ENCODE measurements at places on chromosomes 16 and 17. TPM values are rescaled to one million over a fixed set of nuclear protein-coding genes. Genes with fewer than 3 reads are reported as not detected.

DNA sequence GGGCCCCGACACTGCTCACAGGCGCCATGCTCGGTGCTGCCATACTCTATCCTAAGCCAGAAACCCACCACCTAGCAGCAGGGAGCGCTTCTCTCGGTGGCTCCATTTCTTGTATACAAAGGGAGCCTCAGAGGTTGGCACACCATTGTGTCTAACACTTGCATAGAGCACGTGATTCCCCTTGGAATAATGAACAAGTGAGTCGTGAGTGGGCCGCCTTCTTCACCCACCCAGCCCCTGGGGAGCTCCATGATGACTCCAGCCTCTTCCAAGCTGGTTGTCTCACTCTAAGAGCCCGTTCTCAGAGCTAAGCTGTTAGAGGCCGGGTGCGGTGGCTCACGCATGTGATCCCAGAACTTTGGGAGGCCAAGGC lies 82.3 kb upstream of the ZNF469 start:
- DNase-seq = no peak

The TSNAXIP1 gene
- 8.9 TPM for polyA plus RNA-seq

DNA sequence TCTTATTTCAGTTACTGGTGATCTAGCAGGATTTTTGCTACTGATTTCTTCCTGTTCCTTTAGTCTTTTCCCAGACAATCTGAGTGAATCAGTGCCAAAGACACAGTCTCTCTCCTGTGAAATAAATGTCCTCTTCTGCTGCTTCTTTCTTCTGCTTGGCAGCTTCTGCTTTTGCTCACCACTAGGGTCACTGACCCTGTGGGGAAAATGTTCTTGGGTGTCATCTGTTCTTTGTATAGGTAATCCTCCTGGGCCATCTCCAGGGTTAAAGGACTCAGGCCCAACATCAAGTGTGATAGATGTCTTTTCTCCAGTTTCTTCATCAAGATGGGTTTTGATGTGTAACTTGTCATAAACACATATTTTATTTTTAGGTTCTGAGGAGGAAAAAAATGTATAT lies 5.2 kb downstream of the PALB2 start:
- no peak for DNase-seq

- DNase-seq = no peak
Measured at GRCh38 chr16:12628536-12628935, 175.2 kb downstream of the CPPED1 start.

DNA sequence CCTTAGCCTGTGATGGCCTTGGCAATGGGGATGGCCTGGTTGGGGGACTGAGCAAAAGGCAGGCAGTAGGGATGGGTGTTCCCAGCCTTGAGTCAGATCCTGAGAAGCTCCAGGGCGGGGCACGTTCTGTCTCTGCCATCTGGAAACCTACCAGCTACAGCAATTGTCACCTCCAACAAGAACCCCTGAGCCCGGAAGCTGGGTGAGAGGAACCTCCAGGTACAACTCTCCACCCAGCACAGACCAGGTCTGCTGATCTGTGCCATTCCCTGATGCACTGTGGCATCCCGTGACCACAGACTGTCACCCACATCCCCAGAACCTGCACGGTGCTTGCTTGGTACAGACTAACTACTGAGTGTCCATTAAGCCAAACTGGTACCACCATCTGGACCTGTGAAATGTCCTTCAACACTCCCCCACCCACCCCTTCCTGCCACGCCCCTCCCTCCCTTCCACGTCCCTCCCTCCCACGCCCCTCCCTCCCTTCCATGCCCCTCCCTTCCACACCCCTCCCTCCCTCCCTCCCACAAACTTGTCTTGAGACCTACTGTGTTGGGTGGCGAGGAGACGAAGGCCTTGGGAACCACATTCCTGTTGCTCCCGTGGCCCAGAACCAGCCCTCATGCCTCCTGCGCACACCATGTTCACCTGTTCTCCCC lies 16.6 kb downstream of the MYO15B start:
- DNase-seq = no peak

DNA sequence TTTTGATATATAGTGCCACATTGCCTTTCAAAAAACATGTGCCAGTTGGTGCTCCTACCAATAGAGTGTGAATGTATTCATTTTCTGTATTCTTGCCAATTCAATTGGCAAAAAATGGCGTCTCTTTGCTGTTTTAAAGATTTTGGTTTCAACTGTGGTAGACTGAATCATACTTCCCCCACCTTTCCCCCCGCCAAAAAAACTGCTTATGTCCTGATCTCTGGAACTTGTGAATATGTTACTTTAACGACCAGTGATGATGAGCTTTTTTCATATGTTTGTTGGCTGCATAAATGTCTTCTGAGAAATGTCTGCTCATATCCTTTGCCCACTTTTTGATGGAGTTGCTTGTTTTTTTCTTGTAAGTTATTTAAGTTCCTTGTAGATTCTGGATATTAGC lies 325.1 kb upstream of the KCNJ16 start:
- no peak for DNase-seq

The PRR15L gene
- 20.4 TPM for polyA plus RNA-seq

The CBFA2T3 gene
- 3.1 TPM for polyA plus RNA-seq

The CTCF gene
- 78.4 TPM for polyA plus RNA-seq

The TAX1BP3 gene
- polyA plus RNA-seq = 109 TPM

- DNase-seq = peak; percentile 19
Measured at GRCh38 chr16:83137326-83137781, 510.6 kb downstream of the CDH13 start.

GRCh38 chr17:33667052-33667509 lies 374.0 kb upstream of the ASIC2 start:
- no peak for DNase-seq

- no peak for DNase-seq
Measured at GRCh38 chr17:70128727-70129238, 40.5 kb upstream of the KCNJ2 start.

GRCh38 chr16:66678337-66678736 lies 18.2 kb downstream of the CMTM4 start:
- no peak for DNase-seq

The GPR139 gene
- polyA plus RNA-seq = not detected

GRCh38 chr17:5757314-5757907 lies 173.1 kb upstream of the NLRP1 start:
- DNase-seq = no peak

The KRT39 gene
- polyA plus RNA-seq = not detected

DNA sequence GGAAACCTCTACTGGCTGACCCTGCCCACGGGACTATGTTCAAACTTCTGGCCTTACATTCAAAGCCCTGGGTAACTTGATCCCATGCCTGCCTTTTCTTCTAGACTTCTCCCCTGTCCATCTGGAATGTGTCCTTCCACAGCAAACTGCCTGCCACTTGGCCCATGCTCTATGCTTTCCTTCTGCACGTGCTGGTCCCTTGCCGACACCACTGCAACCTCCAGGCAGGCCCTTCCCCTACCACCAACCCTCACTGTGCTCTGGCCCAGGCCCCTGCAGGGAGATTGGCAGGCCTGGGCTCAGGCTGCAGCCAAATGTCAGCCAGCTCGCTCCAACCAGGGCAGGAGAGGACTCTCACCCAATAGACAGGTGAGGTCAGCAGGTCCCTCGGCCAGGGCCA lies 11.0 kb downstream of the HSD11B2 start:
- no peak for DNase-seq

The CEP131 gene
- polyA plus RNA-seq = 27.2 TPM

GRCh38 chr17:59396134-59396826 lies 64.8 kb downstream of the YPEL2 start:
- no peak for DNase-seq

DNA sequence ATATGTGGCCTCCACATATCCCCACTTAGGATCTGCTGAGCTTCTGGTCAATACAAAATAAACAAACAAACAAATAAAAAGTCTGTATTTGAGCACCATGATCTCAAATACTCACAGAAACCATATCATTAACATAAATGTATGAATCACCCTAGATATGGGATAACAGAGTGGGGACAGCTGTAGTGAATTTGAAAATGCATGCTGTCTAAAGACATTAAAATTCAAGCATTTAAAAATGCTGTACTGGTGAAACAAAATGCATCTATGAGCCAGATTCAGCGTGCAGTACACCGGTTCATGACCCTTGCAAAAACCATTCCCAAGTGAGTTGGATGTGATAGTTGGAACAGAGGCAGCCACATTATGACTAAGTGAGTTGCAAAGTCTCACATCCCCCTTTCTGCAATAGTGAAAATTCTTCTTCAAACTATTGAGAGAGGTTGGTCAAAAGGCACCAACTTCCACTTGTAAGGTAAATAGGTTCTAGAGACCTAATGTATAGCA lies 12.3 kb downstream of the GRIN2A start:
- no peak for DNase-seq

The HS3ST3B1 gene
- 32.1 TPM for polyA plus RNA-seq

The SRCIN1 gene
- polyA plus RNA-seq = 6.2 TPM

The TMC8 gene
- polyA plus RNA-seq = 2.5 TPM

GRCh38 chr17:75873587-75874322 lies 4.6 kb downstream of the TRIM47 start:
- no peak for DNase-seq

- DNase-seq = no peak
Measured at GRCh38 chr17:76363107-76363842, 9.6 kb upstream of the PRPSAP1 start.

The TNK1 gene
- 7.9 TPM for polyA plus RNA-seq

DNA sequence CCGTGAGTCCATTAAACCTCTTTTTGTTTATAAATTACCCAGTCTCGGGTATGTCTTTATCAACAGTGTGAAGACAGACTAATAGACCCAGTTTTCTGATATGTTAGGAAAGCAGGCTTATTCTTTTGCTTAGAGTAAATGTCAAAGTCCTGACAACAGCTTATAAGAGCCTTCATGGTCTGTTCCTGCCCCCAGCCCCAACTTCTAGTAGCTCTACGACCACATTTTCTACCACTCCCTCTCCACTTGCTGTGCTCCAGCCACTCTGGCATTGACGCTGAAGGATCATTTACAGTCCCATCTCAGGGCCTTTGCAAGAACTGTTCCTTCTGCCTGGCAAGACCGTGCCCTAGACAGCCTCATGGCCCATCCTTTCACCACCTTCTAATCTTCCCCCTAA lies 104.6 kb upstream of the GPR139 start:
- DNase-seq = no peak

GRCh38 chr16:15782573-15783365 lies 74.1 kb downstream of the MYH11 start:
- DNase-seq = no peak

- DNase-seq = no peak
Measured at GRCh38 chr16:57264381-57264780, 19.3 kb downstream of the ARL2BP start.

DNA sequence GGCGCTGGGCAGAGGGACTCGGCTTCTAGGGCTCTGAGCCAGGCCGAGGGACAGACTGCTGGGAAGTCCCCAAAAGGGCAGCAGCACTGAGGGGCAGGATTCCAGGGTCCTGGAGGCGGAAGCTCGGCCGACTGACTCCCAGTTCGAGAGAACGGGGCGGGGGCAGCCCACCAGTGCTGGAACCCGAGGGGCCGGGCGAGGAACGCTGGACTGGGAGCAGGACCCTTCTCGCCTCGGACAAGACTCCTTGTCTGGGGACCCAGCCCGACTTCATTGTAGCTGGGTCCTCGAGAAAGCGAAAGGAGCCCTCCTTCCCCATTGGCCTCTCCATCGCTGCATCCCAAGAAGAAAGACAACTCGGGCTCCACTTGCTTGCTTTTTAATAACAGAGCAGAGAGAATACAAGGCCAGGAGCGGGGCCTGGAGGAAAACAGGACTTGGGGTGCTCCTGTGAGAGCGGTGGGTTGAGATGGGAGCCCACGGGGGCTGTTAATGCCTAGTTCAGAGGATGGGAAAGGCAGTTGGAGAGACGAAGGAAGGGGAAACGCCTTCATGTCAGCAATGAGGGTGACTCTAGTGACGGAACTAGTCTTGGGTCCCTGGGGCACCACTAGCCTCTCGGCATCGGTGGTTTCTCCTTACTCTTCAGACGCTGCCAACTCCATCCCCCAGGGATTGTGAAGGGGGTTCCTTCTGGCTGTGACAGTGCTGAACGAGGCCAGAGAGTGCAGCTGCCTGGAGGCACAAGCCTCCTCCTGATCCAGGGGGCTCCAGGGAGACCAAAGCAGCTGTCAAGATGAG lies 492 bp upstream of the CAMTA2 start:
- no peak for DNase-seq

The MFSD11 gene
- 33.3 TPM for polyA plus RNA-seq

DNA sequence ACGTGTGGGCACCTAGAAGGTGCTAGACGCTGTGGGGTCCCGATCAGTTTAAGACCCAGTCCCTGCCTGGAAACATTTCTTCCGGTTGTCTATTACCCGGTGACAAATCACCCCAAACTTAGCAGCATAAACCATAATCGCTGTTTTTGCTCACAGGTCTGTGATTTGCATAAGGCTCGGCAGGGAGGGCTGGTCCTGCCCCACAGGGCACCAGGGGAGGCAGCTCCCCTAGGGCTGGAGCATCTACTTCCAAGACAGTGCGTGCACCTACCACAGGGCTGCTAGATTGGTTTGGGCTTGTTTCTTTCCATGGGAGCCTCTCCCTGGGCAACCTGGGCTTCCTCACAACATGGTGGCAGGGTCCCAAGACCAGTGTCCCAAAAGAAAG lies 214.5 kb upstream of the CIBAR2 start:
- DNase-seq = no peak

- DNase-seq = no peak
Measured at GRCh38 chr16:24734382-24734781, 4.9 kb downstream of the TNRC6A start.

DNA sequence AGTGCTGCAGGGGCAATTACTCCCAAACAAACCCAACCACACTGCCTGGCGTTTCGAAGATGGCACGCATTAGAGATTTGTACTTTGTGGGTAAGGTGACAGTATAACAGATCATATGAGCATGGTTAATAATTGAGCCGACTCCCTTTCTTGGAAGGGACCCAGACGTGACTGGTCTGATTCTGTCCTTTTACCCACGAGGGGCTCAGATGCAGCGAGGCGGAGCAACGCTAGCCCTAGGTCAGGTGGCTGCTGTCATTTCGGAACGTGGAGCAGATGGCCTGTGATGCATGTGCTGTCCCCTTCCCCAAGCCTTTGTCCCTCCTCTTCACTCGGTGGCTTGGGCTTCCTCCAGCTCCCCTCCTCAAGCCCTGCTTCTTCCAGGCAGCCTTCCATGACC lies 84.2 kb downstream of the SNX29 start:
- peak; percentile 50 for DNase-seq

The CACNA1H gene
- polyA plus RNA-seq = 28.7 TPM

GRCh38 chr17:81959362-81960129 lies 1.4 kb downstream of the NOTUM start:
- DNase-seq = no peak

DNA sequence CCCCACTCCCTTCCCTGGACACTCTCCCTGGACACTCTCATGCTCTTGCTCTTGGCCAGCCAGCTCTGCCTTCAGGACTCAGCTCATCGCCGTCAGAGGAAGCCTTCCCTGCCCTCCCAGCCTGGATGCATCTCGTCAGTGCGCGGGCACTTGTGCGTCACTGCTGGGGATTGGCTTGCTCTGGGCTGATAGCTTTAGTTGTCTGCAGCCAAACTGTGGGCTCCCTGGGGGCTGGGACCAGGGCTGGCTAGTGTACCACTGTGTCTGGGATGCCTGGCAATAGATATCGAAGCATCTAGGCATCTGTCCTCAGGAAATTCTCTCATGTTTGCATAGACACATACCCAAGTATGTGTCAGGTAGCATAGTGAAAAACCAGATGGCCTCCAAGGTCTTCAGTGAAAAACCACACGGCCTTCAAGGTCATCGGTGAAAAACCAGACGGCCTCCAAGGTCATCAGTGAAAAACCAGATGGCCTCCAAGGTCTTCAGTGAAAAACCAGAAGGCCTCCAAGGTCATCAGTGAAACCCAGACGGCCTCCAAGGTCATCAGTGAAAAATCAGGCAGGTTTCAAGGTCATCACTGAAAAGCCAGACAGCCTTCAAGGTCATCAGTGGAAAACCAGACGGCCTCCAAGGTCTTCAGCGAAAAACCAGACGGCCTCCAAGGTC lies 72.0 kb downstream of the CMIP start:
- DNase-seq = no peak

The LITAFD gene
- polyA plus RNA-seq = 0.36 TPM

The SPATA22 gene
- polyA plus RNA-seq = 0.41 TPM

- DNase-seq = peak; percentile 64
Measured at GRCh38 chr17:32912218-32912897, 15.6 kb upstream of the TMEM98 start.
